Hepatocyte (in vitro differentiated cells): ENCODE measurements at places on chromosomes 6 and 20. TPM values are rescaled to one million over a fixed set of nuclear protein-coding genes. Genes with fewer than 3 reads are reported as not detected.

CRISP3 gene
- not detected in 2 replicates for polyA plus RNA-seq

GRCh38 chr20:61759286-61760065 lies 306.2 kb downstream of the TAF4 start:
- DNase-seq = no peak

DNA sequence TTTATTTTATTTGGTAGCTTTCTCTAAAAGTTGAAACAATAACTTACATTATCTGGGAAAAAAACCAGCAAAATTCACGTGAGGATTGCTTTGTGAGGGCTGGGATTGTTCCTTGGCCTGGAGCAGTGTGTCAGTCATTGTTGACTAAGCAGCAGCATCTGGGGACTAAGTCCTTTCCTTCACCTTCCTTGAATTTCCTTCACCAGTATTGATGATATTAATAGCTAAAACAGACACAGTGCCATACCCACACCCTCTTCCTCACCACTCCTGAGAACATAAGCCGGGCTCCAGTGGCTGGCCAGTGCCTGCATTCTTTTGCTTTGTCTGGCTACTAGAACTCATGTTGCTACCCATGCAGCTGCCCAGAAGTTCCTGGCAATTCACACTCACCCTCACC lies 23.7 kb downstream of the PLCB1 start:
- no peak for DNase-seq

DNA sequence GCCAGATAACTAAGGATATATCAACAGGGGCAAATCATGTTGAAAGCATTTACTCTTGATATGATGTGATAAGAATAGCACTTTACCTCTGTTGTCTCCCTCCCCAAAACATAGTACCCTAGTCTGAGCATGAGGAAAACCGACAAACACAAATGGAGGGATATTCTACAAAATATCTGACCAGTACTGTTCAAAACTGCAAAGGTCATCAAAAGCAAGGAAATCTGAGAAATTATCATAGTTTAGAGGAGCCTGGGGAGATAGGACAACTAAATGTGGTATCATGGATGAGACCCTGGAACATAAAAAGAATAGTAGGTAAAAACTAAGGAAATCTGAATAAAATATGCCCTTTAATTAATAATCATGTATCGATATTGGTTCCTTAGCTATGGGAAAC lies 483.3 kb upstream of the RNF217 start:
- DNase-seq = no peak

- no peak for DNase-seq
These were observed 851.0 kb upstream of the FLRT3 start for GRCh38 chr20:15188415-15188814.

GRCh38 chr20:25218492-25218891 lies 23.0 kb downstream of the ENTPD6 start:
- no peak for DNase-seq

DNA sequence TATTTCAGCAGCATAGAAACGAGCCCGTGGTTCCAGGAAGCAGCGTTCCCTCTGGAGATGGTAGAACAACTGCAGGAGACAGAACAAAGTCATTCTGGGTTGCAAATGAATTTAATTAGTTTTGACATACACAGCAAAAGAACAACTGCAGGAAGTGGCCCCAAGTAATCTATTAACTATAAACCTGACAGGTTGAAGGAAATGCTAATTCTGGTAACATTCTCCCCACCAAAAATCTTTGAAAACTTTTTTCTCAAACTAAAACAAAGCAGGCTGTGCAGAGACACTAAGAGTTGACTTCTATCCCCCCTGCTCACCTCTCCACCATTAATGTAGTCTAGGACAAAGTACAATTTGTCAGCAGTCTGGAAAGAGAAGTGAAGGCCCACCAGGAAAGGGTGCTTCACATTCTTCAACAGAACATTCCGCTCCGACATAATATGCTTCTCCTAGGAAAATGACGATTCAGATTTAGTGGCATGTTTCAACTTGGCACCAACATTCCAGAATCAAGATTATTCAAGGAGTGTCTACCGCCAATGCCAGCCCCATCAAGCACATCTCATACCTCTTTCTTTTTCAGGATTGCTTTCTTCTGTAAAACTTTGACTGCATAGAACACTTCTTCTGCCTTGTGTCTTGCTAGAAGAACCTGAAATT lies 120.4 kb upstream of the SLC2A12 start:
- no peak for DNase-seq
